ENCODE measurements at places on chromosomes 5 and 9. TPM values are rescaled to one million over a fixed set of nuclear protein-coding genes. Genes with fewer than 3 reads are reported as not detected.

The PGM5 gene
- total RNA-seq: 5.8 TPM

The ALDH7A1 gene
- total RNA-seq: 60.9 TPM

The SLC46A2 gene
- 0.14 TPM for total RNA-seq

The KIAA1958 gene
- total RNA-seq: 15.0 TPM

The CYLC2 gene
- total RNA-seq: not detected

- H3K36me3 ChIP-seq: peaks cover 26% of the 10 kb centered on the region
- H3K4me1 ChIP-seq: no peaks in the 10 kb centered on the region
- DNase-seq: no peak
- no peak overlapping the region for H3K27ac ChIP-seq
- no peak overlapping the region for H3K4me3 ChIP-seq
Measured at GRCh38 chr5:37207802-37208201, 41.4 kb downstream of the CPLANE1 start.

DNA sequence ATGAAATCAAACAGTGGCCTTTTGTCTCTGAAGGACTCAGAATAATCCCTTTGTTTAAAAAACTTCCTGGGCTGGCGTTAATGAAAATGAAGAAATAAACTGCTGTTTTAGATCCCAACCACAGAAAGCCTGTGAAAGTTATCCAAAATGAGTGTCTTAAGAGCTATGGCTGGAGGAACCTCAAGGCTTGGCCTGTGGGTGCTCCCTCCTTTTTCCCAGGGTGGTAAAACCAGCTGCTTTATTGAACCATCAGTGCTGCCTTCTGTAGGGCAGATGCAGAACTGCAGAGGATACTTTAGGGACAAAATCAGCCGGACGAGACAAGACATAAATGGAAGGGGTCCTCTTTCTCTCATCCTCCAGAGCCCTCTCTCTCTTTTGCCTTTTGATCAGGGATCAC lies 100.9 kb downstream of the SMARCA2 start:
- peaks cover 24% of the 10 kb centered on the region for H3K36me3 ChIP-seq
- no peak overlapping the region for H3K4me3 ChIP-seq
- no peak for DNase-seq

GRCh38 chr9:111144741-111145140 lies 106.5 kb upstream of the LPAR1 start:
- H3K36me3 ChIP-seq: no peaks in the 10 kb centered on the region
- no peak overlapping the region for H3K4me3 ChIP-seq
- H3K4me1 ChIP-seq: peaks cover 15% of the 10 kb centered on the region
- DNase-seq: no peak

DNA sequence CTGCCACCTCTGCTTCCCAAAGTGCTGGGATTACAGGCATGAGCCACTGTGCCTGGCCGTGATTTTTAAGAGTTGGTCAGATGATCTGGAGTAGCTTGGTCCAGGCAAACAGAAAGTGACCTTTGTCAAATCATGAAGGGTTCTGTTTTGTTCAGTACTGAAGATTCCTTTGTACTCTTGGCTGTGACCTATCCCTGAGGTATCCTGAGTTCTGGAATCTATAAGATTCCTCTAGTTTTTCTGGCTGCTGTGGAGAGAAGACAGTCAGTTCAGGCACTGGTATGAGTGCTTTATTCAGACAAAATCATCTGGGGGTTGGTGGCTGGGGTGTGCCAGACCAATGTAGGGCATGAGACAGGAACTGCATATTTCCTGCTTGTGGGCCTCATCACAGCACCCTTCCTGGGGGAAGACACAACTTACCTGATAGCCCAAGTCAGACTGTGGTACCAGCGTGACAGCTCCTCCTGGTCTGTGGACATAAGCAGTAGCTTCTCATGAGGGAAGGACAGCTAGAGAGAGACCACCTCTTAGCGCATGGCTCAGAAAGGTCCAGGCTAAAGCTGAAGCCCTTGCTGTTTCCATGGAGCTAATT lies 3.1 kb downstream of the ARHGEF39 start:
- H3K4me1 ChIP-seq: peaks cover 57% of the 10 kb centered on the region
- H3K27me3 ChIP-seq: peaks cover 6% of the 10 kb centered on the region
- DNase-seq: no peak
- peaks cover 12% of the 10 kb centered on the region for H3K36me3 ChIP-seq

DNA sequence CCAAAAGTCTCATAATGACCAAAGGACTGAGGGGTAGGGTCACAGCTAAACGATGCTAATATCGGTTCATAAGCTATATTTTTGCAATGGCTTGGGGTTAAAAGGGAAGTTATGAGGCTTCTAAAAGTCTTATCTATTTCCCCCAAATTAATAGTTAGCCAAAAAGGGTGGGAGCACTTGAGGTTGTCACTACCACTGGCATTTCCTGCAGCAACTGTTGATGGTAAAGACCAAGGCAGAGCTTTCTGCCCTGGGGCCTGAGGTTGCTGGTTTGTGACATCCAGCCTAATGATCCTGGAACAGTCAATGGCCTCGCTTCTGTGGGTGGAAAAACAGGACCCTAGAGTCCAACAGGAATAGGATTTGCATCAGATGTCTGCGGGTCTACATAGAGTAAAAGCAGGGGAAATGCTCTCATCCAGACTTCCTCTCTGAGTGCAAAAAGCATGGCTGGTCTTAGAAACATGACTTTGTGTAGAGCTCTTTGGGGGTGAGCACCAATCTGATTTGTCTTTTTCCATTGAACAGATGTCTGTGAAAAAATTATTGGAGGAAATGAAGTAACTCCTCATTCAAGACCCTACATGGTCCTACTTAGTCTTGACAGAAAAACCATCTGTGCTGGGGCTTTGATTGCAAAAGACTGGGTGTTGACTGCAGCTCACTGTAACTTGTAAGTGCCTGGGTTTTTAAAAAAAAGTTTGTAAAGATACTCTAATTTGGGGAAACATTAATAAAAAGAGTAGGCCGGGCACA lies 2.7 kb downstream of the GZMA start:
- H3K4me3 ChIP-seq: no peak overlapping the region
- DNase-seq: no peak
- H3K36me3 ChIP-seq: no peaks in the 10 kb centered on the region

DNA sequence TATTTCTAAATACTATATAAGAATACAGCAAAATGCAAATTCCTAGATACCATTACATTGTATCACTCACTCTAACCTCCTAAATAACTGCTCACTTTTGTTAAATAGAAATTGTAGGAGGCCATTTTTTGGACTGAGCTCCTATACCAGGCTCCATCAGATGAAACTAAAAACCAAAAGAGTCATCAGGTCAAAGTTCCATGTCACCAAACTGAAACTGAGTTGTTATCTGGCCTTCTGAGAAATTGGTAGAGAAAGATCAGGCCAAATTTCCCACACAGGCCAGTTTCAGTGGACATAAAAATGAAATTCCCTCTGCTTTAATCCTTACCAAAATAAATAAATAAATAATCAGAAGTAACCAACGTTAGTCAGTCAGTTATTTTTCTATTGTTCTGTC lies 13.8 kb upstream of the SNX2 start:
- no peak for DNase-seq
- H3K36me3 ChIP-seq: no peaks in the 10 kb centered on the region
- no peak overlapping the region for H3K27ac ChIP-seq
- H3K27me3 ChIP-seq: no peaks in the 10 kb centered on the region
- H3K4me1 ChIP-seq: peaks cover 4% of the 10 kb centered on the region

DNA sequence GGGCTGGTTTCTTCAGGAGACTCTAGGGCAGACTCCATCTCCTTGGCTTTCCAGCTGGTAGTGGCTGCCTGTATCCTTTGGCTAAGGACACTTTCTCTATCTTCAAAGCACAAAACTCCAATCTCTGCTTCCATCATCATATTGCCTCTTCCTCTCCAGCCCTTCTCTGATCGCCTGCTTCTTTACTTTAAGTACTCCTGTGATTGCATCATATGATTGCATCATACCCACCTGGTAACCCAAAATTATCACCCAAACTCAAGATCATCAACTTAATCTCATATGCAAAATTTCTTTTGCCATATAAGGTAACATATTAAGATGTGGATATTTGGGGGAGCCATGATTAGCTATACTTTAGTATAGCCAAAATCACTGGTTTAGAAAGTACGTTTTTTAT lies 1092.6 kb upstream of the CDH6 start:
- no peak overlapping the region for H3K4me3 ChIP-seq
- DNase-seq: no peak
- H3K4me1 ChIP-seq: no peaks in the 10 kb centered on the region
- no peaks in the 10 kb centered on the region for H3K27me3 ChIP-seq
- H3K27ac ChIP-seq: no peak overlapping the region

DNA sequence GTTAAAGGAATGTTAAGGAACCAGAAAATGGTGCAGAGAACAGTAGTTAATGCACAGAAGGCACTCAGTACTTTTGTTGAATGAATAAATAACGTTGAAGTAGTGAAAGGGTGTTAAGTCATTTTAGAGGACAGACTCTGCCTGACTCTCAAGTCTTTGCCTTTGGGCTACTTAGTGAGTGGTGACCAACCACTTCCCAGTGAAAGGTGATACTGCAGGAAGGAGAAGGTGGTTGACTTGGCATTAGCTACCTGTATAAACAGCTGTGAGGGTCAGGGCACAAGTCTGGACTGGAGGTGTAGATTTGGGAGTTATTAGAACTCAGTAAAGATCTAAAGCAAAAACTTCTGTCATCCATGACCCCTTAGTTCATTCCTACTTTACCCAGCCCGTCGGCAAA lies 4.9 kb upstream of the SHB start:
- no peak overlapping the region for H3K27ac ChIP-seq
- peaks cover 19% of the 10 kb centered on the region for H3K4me1 ChIP-seq
- no peak overlapping the region for H3K4me3 ChIP-seq
- H3K27me3 ChIP-seq: no peaks in the 10 kb centered on the region
- DNase-seq: no peak
- H3K36me3 ChIP-seq: no peaks in the 10 kb centered on the region

- H3K4me1 ChIP-seq: no peaks in the 10 kb centered on the region
- no peaks in the 10 kb centered on the region for H3K27me3 ChIP-seq
- peak overlapping the region; percentile 53 for H3K4me3 ChIP-seq
- peaks cover 26% of the 10 kb centered on the region for H3K36me3 ChIP-seq
- H3K27ac ChIP-seq: peak overlapping the region; percentile 77
Measured at GRCh38 chr9:112084334-112084733, 90.8 kb downstream of the SUSD1 start.

DNA sequence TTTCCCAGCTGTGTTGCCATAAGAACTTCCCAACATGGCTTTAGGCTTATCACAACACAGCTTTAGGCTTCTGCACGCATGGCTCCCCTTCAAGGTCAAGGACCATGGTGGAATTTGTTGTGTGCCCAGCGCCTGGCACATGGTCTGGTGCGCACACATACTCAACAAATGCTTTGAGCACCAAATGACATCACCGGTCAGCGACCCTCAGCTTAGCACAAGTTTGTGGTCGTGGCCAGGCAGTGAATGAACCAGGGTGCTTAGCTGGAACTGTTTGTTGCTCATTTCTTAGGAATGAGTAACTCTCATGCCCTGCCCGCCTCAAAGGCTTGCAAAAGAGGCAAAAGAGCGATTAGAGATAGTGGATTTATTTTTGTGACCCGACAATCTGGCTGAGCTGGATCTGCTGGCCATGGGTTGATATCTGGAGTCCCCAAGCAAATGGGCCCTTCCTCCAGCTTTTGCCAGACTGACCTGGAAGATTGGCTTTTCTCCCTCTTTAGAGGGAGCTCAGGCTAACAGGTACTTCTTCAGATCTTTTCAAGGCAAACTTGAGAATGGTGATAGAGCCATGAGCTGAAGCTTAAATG lies 58.9 kb downstream of the DAP start:
- DNase-seq: no peak
- H3K36me3 ChIP-seq: peaks cover 4% of the 10 kb centered on the region
- no peak overlapping the region for H3K4me3 ChIP-seq
- peak overlapping the region; percentile 63 for H3K27ac ChIP-seq
- peaks cover 24% of the 10 kb centered on the region for H3K4me1 ChIP-seq

DNA sequence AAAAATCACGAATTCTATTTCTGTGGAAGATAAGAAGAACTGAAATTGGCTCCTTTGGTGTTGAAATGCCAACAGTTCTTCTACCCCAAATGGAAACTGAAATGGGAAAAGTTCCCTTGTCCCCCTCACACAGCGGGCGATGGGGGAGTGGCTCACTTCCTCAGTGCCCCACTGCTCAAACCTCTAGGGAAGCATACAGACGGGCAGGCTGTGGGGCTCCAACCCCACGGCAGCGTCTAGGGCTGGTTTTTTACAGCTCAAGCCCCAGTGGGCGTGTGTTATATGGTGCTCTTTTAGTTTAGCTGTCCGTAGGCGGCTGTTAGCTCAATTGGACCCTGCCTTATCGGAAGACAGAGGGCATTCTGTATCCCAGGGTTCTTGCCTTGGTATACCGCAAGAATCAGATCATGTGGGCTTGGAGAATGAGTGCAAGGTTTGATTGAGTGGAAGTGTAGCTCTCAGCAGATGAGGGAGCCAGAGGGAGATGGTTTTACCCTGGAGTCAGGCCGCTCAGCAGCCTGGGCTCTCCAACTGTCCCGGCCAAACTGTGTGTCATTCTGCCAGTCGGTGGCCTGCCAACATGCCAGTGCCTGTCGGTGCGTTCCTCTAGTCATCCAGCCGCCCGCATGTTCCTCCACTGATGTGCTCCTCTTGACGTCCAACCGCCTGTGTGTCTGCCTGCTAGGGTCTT lies 166.3 kb upstream of the ZNF608 start:
- H3K4me1 ChIP-seq: peaks cover 21% of the 10 kb centered on the region
- no peaks in the 10 kb centered on the region for H3K27me3 ChIP-seq
- DNase-seq: no peak
- no peak overlapping the region for H3K27ac ChIP-seq
- H3K4me3 ChIP-seq: no peak overlapping the region

DNA sequence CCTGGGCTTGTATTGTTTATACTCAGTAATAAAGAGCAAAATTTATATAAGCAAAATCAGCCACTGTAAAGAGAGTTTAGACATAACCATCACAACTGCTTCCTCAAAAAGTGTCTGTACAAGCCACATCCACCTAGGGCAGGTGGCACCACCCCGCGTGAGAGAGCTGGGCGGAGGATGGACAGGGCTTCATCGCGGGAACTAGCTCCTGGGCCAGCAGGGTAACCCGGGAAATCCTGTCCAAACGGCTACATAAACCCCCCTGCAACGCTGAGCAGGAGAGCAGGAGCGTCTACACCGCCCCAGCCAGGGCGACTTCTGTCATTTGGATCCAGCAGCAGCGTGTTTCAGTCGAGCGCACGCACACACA lies 1.3 kb downstream of the SLC6A3 start:
- H3K4me3 ChIP-seq: peak overlapping the region; percentile 68
- DNase-seq: peak; percentile 36
- peaks cover 80% of the 10 kb centered on the region for H3K27me3 ChIP-seq

DNA sequence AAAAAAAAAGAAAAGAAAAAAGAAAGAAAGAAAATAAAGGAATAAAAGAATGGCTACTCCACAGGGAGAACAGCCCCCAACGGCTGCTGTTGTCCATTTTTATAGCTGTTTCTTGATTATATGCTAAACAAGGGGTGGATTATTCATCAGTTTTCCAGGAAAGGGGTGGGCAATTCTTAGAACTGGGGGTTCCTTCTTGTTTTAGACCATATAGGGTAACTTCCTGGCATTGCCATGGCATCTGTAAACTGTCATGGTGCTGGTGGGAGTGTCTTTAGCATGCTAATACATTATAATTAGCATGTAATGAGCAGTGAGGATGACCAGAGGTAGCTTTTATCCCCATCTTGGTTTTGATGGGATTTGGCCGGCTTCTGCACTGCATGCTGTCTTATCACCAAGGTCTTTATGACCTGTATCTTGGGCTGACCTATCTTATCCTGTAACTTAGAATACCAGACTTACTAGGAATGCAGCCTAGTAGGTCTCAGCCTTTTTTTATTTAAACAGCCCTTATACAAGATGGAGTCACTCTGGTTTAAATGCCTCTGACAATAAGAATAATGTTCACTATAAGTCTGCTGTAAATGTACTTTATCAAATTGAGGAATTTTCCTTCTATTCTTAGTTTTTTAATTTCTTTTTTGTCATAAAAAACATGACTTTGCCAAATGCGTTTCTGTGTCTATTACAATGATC lies 28.6 kb downstream of the TRIM7 start:
- H3K4me1 ChIP-seq: peaks cover 8% of the 10 kb centered on the region
- H3K27me3 ChIP-seq: peaks cover 63% of the 10 kb centered on the region
- no peaks in the 10 kb centered on the region for H3K36me3 ChIP-seq
- H3K4me3 ChIP-seq: no peak overlapping the region
- DNase-seq: no peak
